ENCODE measurements at places on chromosomes 3 and 15.

DNA sequence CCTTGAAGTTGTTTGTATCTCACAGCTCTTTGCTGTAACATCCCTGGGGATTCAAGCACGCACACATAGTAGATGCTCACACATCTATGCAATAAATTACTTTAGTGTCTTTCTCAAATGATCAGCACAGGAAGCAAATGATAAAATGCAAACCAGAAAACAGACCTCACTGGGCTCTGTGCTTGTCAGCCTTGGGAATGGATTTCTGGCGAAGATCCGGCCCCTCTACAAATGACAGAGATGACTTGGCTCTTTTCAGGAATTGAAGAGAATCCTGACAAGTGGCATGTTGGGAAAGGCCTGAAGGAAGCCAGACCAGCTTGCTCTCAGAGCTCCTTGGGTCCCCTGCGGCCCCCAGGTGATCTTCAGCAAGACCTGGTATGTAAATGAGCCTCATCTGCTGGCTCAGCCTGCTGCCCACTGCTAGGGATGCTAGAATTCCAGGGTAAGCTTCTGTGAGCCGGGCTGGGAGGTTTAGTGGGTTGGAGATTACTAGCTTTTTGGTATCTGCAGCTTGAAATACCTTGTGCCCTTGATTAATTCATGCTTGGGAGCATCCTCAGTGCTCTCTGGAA is 54.1 kb downstream of the LPP start:
- no peak for DNase-seq

- no peak for DNase-seq
These were observed 20.1 kb downstream of the TGM4 start for GRCh38 chr3:44894485-44894884.

DNA sequence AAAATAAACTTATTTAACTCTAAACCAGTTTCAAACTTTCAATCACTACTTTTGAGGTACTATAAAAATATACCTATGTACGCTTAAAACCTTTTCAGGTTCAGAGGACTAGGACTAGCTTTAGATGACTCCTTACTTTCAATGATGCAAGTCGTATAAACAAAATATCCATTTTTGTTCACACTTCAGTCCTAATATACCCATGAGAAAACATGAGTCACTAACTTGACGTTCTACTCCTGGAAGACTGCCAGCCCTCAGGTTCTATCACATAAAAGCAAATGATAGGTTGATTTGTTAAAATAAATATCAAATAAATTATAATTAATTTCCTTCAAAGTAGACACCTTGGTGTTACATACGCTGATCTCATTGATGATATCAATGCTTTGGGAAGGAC is 10.6 kb upstream of the P3H2 start:
- no peak for DNase-seq

DNA sequence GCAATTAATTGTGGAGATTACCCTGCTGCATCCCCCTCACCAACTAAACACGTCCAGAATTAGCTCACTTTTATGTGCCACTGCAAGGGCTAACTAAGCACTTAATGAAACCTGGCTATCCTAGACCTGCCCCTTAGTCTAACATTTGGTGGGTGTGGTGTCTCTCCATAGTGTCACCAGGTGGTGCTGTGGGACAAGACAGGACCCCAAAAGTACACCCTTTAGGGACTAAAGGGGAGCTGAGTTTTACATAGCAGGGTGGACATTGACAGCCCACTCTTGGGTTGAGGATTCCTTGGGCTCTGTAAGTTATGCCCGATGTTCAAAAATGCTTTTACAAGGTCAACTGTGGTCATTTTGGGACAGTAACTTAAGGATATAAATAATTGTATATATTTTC is 5.7 kb downstream of the DUT start:
- DNase-seq, result no peak

GRCh38 chr3:16286161-16286560 is 21.1 kb downstream of the OXNAD1 start:
- no peak for DNase-seq

DNA sequence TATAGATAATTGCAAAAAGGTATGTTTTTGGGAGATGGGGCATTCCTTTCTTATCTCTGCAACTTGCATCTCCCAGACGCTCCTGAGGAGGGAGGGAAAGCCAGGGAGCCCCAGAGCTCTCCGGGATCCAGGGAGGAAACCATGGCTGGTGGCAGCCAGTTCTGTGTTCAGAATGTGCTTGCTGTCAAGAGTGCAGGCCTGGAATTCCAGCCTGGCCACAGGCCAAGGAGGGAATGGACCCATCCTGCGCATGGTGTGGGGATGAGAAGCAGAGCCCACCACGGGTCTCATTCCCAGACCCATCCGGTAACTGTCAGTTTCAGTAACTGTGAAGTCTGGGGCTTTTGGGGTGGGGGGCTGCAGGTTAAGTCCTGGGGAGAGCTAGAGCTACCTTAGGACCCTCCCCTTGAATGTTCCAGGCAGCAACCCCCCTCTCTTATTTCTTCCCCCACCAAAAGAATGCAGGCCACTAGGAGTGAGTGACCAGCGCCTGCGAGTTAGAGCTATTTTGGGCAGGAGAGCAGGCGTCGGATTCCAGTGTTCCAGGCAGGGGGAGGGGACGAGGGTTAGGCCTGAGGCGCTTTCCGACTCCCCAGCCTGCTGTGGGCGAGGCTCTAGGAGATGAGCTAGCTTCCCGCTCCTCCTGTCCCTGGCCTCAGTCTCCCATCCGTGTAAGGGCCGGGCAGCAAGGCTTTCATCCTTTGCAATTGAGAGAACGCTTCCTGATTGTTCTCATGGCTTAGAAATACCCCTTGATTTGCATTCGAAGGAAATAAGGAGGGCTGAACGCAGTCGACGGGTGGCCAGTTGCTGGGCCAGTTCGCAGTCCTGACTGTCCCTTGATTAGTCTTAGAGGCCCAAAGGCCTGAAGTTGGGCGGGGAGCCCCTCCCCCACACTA is 781 bp upstream of the DAG1 start:
- DNase-seq, result no peak

DNA sequence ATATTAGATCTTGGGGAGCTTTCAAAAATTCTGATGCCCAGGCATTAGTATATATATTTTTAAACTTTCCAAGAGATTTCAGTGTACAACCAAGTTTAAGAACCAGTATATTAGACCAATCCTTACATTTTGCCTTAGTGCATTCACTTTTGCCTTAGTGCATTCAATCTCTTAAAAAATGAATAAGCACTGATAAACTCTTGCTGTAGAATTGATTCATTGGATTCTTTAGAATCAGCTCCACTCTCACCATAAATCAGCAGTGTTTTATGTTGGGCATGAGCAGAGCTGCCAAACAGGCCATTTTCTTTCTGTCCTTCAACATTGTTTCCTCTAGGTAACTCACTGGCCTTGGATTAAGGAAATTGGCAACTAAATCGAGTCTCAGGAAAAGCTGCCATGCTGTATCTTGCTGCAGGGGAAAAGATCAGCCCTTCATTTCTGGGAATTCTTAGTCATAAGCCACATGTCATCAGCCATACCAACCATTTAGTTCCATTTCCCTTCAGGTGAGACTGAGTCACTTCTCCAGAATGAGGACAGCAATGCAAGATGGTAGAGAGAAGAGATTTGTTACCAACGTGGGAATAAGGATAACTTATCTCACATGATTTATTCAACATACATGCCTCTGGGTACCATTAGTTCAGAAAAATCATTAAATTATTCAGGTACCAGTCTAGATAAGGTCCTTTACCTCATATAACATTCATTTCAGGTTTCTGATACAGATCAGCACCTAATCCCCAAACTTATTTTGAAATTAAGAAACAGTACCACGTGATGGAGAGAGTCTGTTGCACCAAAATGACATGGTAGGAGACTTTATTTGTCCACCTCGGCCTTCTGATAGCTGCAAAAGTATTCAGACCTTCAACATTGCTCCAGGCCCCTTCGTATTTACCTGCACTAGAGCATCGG is 192.5 kb downstream of the P3H2 start:
- DNase-seq, result no peak

DNA sequence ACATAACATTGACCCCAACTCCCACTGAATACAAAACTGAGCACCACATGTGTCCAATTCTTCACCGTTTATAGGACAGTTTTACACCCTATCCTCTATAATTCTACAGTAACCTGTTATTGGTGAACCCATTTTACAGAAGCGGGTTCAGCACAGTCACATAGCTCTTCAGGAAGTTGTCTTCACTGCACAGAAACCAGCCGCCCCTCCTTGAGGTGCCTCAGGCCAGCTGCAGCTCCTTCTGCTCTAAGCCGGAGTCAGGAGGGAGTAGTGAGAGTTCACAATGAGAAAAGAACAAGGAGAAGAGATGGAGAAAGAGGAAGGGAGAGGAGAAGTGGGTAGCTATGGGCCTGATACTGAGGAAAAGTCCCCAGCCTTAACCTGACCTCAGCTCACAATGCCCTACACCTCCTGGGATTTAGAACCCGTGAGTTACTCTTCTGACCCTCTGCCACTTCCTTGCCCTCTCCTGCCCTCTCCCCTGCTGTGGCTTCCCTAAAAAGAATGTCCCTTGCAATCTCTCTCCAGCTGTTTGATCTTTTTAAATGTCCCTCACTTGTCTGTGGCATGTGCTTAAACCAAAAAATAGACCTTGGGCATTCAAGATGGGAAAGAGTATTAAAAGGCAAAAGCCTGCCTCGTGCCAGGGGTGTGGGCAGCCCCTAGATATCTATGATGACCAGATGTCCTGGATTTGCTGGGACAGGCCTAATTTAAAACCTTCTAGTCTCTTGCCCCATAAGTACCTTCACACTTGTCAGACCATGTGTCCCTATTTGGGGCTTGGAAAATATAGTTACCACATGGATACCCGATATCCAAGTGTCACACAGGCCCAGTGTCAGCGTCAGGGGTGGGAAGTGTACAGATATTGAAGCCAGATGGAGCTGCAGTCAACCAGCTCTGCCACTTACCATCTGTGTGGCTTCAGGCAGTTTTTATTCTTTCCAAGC is 71.3 kb upstream of the HES1 start:
- DNase-seq, result no peak

DNA sequence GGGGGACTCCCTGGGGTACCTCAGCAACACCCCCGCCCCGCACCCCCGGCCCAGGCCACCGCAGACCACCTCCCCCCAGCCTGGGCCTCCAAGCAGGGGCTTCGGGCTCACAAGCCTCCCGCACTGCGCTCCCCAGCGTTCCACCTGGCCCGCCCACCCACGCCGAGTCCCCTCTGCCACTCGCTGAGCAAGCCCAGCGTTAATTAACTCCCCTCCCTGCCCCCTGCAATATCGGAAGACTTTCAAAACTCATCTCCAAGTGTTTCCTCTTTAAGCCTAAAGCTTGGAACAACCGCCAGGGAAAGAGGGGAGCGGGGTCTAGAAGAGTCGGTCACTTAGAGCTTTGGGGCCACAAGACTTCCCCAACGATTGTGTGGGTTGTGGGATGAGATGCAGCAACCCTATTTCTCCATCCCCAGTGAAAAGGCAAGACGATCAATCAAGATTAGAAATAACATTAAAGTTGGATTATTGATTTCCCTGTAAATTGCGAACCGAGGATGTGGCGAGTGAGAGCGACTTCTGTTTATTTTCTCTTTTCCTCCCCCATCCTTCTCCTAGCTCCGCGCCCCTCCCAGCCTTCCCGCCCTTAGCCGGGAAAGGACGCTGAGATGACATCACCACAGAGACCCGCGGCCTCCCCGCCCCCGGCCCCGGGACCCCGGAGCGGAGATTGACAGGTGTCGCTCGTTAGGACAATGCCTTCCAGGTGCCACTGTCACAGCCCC is 30.2 kb downstream of the NR2F2 start:
- DNase-seq, result no peak

DNA sequence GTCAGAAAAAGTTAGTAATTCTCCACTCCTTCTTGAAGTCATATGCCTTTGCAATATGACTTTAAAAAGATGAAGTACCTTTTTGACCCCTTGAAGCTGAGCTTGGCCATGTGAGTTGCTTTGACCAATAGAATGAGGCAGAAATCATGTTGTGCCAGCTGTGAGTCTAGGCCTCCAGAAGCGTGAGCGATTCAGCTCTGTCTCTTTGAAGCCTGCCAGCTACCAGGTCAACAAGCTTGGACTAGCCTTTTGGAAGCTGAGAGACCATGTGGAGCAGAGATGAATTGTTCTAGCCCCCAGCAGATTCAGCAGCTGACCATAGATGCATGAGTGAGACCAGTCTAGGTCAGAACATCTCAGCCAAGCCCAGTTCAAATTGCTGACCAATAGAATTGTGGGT is 69.8 kb upstream of the EOMES start:
- DNase-seq, result no peak

GRCh38 chr3:125032683-125033082 is 23.1 kb downstream of the HEG1 start:
- no peak for DNase-seq

- DNase-seq, result no peak
These were observed 470.0 kb downstream of the SHQ1 start for GRCh38 chr3:72378287-72378686.

- DNase-seq, result no peak
These were observed 28.8 kb upstream of the IMPDH2 start for GRCh38 chr3:49058011-49058410.

DNA sequence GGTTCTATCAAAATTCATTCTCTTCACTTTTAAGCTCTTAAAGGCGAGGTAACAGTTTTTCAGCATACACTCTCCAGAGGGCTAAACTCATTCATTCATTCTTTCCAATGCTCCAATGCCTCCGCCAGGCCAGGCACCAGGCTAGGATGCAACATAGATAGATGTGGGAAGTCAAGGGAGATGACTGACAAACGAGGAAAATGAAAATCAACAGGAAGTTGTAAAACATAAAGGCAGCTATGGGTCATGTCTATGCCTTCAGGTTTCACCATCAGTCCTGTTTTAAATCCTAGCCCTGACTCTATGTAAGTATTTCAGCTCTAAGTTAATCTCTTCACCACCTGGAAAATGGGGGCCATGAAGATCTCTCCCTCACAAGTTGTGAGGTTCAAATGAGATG is 797.9 kb downstream of the FHIT start:
- no peak for DNase-seq

DNA sequence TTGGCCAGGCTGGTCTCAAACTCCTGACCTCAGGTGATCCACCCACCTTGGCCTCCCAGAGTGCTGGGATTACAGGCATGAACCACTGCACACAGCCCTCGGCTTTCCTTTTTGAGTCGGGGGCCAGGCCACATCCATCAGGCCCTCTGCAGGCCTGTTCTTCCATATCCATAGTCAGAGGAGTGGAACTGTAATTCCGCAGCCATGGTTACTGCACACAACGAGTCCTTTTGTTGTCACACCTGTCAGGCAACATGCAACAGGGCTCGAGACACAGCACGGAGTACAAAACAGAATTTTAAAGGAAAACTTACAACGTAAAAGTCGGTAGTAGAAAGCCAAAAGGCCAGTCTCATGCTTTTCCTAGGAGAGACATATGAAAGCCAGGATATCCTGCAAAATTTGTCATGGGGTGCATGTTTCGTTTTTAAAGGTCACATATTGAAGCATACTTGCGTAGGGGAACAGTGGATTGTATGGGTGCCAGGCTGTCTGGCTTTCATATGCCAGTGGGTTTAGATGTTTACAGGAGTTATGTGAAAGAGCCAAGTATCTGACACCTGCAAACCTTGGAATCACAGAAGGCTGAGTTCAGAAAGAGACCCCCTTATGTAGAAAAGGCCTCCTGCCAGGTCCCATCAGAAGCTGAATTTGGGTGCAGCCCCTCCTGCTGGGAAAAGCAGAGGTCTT is 63.2 kb upstream of the LPP start:
- no peak for DNase-seq
